A549 treated with ZK216348 at 1 μM for 4 hours (cell line): ENCODE measurements at places on chromosomes 2 and 18. TPM values are rescaled to one million over a fixed set of nuclear protein-coding genes. Genes with fewer than 3 reads are reported as not detected.

MROH2A gene
- 0.18 to 0.22 TPM in 2 of 5 replicates, not detected in the others for total RNA-seq

PLA2R1 gene
- 1.9 to 2.7 TPM (median 2.4 TPM) in 5 replicates for total RNA-seq

NDC80 gene
- 11.5 to 17.2 TPM (median 13.3 TPM) in 5 replicates for total RNA-seq

GRP gene
- not detected in 5 replicates for total RNA-seq

ZNF385B gene
- total RNA-seq, result not detected in 5 replicates

OTX1 gene
- 2.2 to 4.5 TPM (median 4.1 TPM) in 5 replicates for total RNA-seq

SLC35F6 gene
- 30.8 to 39.4 TPM (median 38.7 TPM) in 5 replicates for total RNA-seq

RNF25 gene
- 44.9 to 53.4 TPM (median 48.5 TPM) in 5 replicates for total RNA-seq

LRRC30 gene
- not detected in 5 replicates for total RNA-seq

ABCB11 gene
- 0.02 TPM in 1 of 5 replicates, not detected in the others for total RNA-seq

KYNU gene
- 250 to 331 TPM (median 273 TPM) in 5 replicates for total RNA-seq

RAD51AP2 gene
- total RNA-seq, result not detected in 5 replicates

PRADC1 gene
- total RNA-seq, result 17.8 to 26.8 TPM (median 25.1 TPM) in 5 replicates

LONRF2 gene
- total RNA-seq, result 2.0 to 3.7 TPM (median 3.0 TPM) in 5 replicates

LCT gene
- total RNA-seq, result 0.04 to 0.06 TPM in 2 of 5 replicates, not detected in the others

HOXD13 gene
- total RNA-seq, result 0.07 to 0.27 TPM (median 0.23 TPM) in 5 replicates

IL1RL2 gene
- total RNA-seq, result not detected in 5 replicates

GALNT13 gene
- 7.2 to 15.2 TPM (median 10.7 TPM) in 5 replicates for total RNA-seq

CLEC4F gene
- total RNA-seq, result not detected in 5 replicates

C2orf66 gene
- 0.11 TPM in 1 of 5 replicates, not detected in the others for total RNA-seq

GAREM1 gene
- 3.7 to 5.8 TPM (median 4.4 TPM) in 5 replicates for total RNA-seq

REG1B gene
- not detected in 5 replicates for total RNA-seq

CFC1 gene
- not detected in 5 replicates for total RNA-seq
